ENCODE measurements at places on chromosomes 12 and 14.

- DNase-seq: no peak
Measured at GRCh38 chr14:79580906-79581305, 630.4 kb downstream of the DIO2 start.

DNA sequence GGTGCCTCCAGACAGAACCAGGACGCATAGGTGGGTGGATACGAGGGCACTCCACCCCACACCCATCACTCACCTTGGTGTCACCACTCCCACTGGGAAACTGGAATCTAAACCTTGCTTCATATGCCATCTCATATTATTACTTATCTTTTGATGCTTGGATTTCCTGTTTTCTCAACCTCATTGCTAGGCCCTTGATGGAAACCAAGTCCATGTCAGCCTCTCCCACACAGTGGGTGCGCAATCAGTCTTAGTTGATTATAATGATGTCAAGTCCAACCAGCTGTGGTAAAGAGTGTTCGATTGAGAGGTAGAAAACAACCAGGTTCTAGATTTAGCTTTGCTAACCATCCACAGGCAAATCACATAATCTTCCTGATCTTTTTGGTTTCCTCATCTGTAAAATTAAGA lies 584 bp upstream of the DDHD1 start:
- DNase-seq: no peak

GRCh38 chr14:81989211-81989610 lies 455.6 kb upstream of the SEL1L start:
- no peak for DNase-seq

DNA sequence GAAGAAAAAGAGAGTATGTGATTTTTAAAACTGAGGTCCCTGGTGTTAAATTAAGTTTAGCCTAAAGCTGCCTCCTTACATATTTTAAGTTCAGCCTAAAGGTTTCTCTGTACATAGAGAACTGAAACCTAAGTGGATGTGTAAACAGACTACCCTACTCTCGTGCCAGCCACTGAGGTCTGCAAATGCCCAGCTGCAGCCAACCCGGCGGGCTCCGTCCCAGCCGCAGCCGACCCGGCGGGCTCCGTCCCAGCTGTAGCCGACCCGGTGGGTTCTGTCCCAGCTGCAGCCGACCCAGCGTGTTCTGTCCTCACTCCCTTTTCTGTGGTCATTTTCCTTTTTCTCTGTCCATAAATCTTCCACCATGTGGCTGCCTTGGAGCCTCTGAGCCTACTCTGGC lies 97.2 kb upstream of the SFSWAP start:
- DNase-seq: no peak

GRCh38 chr14:58639842-58640484 lies 2.2 kb downstream of the DACT1 start:
- peak; percentile 7 for DNase-seq

DNA sequence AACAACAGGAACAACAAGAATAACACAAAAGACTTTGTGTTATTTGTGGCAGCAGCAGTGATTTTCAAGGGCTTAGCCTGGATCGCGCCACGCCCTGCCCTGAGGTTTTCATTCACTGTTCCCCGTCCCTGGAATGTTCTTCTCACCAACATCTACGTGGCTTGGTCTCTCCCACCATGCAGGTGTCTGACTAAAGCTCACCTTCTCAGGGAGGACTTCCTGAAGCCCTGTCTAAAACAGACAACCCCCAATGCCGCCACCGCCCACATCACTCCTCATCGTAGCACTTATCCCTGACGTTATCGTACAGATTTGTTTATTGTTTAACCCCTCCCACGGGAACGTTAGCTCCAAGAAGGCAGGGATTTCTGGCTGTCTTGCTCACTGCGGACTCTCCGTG lies 40.4 kb downstream of the P2RX4 start:
- DNase-seq: no peak

GRCh38 chr12:92987846-92988621 lies 58.9 kb upstream of the EEA1 start:
- peak; percentile 36 for DNase-seq

DNA sequence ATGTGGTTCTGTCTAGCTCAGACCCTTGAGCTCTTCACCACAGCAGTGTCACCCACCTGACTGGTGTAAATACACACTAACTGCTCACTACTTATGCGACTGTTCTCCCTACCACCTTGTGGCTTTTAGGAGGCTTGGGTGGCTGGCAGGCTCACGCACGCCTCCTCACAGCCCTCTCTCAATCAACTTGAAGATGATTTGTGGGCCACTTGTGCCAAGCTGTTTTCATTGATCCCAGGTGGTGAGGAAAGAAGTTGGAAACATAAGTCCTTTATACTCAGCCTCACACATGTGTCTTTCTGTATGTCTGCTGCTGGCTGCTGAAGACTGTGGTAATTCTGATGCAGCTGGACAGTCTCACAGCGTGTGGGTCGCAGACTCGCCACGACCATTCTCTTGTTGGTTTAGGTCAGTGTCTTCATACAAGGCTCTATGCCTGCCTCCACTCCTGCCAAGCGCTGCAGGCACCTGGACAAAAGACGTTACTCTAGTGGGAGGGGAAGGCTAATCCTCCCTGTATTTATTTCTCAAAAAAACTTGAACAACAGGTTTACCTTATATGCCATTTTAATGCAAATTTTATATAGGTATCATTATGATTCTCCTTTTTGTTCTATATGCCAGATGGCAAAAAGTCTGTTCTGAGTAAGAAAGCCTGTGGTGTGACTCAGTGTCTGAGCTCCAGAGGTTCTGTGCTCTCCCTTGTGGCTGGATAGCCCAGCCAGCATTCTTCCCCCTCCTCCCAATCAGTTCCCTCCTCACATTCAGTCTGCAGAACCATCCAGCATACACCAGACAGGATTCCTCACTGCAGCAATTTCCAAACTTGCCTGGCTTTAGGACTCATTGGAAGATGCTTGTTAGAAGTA lies 115.6 kb downstream of the DIP2B start:
- peak; percentile 23 for DNase-seq

GRCh38 chr12:82682851-82683261 lies 3.9 kb upstream of the TMTC2 start:
- no peak for DNase-seq

- DNase-seq: no peak
Measured at GRCh38 chr14:101893759-101894158, 70.6 kb upstream of the DYNC1H1 start.

- DNase-seq: no peak
Measured at GRCh38 chr12:91091916-91092715, 19.2 kb downstream of the LUM start.

DNA sequence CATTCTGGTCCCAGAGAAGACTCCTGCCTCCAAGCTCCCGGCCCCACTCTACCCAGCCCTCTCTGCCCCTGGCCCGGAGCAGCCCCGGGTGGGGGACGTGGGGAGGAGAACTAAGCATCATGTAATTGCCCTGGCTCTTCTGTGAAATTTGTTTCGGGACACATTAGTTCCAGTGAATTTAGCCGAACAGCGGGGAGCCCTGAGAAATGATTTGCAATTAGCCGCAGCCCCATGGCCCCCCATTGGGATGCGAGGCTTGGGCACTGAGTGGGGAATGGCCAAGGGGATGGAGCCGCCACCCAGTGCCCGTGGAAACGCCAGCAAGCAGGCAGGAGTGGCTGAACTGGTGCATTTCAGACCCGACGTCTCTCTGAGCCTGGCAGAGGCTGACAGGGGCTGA lies 173.9 kb upstream of the LHX5 start:
- no peak for DNase-seq

DNA sequence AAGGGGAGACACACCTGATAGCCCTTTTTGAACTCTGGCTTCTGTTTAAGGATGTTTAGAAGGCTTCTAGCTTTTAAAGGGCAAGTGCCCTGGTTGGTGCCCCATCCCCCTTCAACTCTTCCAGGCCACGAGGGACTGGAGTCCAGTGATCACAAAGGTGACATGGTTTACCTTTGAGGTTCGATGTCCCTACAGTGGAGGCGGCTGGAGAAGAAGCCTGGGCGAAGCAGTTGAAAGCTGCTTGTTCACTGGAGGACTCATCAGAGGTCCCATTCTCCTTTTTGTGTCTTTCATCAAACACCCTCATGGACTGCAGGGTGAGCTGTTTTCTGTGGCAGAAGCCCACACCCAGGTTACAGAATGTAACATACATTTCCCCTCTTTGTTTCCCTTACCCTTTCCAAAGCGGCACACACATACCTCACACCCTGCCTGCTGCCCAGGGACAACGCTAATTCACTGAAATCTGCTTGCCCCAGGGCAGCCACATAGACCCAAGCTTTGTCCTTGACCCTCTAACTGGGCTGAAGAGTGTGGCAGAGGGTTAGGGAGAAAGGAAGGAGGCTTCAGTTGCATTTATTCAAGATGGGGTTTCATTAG lies 7.7 kb downstream of the TBX3 start:
- DNase-seq: no peak

DNA sequence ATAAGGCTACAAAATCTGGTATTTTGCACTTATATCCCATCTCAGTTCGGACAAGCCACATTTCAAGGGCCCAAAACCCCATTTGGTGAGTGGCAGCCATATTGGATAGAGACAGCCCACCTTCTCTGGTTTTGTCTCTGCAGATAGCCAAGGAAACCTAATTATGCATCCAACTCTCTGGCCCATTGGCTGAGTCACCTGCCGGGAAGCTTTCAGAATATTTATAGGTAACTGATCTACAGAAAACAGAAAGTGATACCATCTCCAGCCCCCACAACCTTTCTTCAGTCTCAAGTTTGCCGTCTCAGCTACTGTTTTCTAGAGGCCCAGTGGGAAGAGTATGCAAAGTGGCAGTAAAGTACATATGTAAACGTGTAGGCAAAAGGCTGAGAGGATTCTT lies 33.7 kb upstream of the PPP1CC start:
- peak; percentile 51 for DNase-seq

DNA sequence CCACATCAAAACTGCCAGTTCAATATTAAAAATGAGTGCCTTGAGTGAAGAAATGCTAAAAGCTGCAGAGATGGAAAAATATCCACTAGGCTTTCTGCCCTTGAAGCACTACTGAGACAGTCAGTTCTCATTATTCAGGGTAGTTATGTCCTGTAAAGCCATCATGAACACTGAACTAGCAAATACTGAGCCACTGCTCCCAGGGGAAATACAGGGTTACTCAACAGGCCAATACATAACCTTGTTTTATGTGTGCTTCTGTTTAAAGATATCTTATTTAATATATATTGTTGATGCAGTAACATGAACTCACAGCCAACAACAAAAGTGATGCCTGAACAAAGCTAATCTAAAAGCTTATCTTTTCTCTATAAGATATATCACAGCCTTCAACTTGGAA lies 3.3 kb downstream of the RAD52 start:
- DNase-seq: no peak

DNA sequence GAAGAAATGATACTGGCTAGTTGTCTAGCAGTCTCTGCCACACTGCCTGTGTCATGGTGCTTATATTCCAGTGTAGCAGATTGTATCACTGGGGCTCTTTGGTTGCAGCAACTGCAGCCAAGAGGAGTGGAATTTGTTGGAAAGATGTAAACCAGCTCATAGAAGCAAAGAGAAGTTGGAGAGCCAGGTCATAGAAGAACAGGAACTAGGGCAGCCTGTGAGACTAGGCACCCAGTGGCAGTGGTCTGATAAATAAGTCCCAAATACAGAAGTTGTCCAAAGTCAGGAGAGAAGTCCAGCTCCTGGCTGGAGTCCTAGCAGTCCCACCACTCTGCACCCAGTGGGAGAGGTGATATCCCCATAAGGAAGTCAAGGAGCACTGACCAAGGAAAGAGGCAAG lies 172.5 kb upstream of the ARID2 start:
- no peak for DNase-seq

GRCh38 chr12:6697584-6698351 lies 2.8 kb downstream of the PIANP start:
- no peak for DNase-seq
